ENCODE measurements at places on chromosomes 4 and X. TPM values are rescaled to one million over a fixed set of nuclear protein-coding genes. Genes with fewer than 3 reads are reported as not detected.

DNA sequence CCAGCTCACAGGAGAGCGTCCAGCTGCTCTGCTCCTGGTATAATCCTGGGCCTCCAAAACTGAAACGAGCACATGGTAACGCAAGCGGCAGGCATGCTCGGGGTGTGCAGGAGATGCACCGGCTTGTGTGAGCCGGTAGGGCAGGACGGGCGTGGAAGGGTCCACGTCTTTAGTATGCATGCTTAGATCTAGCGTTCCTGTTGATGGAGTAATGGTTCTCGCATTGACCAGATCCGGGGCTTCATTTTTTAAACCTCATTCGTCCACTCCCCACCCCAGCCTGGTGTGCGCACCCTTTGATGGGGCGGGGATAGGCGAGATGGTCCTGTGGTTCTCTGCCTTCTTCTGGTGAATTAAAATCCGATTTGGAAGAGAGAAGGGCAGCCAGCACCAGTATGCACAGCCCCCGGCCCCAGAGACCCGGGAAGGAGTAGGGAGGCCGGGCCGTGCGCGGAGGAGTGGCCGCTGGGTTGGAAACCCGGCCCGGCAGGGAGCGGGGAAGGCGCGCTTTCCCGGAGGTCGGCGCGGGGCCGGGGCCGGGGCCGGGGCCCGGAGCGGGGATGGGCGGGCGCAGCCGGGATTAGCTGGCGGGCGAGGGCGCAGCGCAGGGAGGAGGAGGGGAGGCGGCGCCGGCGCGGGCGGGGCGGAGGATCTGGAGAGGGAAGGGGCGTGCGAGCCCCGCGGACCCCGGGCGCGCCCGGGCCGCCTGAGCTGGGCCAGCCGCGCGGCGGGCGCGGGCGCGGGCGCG is 39.9 kb downstream of the FAM149A start:
- peaks cover 12% of the 10 kb centered on the region for H3K4me1 ChIP-seq
- DNase-seq: no peak
- H3K36me3 ChIP-seq: no peaks in the 10 kb centered on the region

DNA sequence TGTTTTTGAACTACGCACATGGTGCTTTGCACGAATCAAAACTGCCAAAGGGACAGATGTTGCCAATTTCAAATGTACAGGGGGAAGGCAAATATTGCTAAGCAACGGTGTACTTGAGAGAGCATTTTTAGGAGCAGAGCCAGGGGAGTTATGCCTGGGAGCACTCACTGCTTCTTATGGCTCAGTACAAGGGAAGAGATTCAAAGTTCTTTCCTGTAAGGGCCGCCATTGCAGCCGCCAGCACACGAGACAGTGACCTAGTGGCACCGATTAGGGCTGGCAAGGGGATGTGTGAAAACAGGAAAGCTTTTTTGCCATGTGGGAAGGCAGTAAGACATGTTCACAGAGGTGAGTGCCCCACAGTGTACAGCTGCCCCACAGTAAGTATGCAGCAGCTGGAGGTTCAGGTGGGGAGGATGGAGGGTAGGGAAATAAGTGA is 133.8 kb downstream of the AFF1 start:
- no peak overlapping the region for H3K4me3 ChIP-seq
- peak overlapping the region; percentile 27 for H3K27ac ChIP-seq
- DNase-seq: no peak

DNA sequence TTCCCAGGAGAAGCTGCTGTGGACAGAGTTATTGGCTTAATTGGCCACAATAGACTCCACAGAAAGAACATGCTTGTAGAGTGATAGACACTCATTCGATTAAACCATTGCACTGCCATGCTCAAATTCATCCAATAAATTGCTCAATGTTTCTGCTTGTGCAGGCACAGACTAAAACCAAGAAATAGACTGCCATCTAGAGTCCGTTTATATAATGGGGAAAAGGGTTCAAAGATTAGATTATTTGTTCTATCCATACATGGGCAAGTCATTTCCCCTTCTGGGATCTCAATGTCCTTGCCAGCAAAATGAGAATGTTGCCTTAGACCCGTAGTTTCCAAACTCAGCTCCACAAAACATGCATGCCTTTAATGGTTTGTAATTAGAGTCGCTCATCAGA is 8.7 kb downstream of the SMIM10 start:
- peaks cover 9% of the 10 kb centered on the region for H3K27me3 ChIP-seq
- H3K4me1 ChIP-seq: peaks cover 12% of the 10 kb centered on the region
- H3K4me3 ChIP-seq: no peak overlapping the region
- H3K36me3 ChIP-seq: no peaks in the 10 kb centered on the region
- no peak for DNase-seq
- H3K27ac ChIP-seq: no peak overlapping the region

HSPA4L gene
- total RNA-seq: 0.27 TPM

- no peaks in the 10 kb centered on the region for H3K27me3 ChIP-seq
- no peak overlapping the region for H3K27ac ChIP-seq
- no peaks in the 10 kb centered on the region for H3K4me1 ChIP-seq
- peaks cover 34% of the 10 kb centered on the region for H3K36me3 ChIP-seq
- DNase-seq: no peak
These were observed 56.3 kb downstream of the PKD2 start for GRCh38 chr4:88063634-88064296.

DNA sequence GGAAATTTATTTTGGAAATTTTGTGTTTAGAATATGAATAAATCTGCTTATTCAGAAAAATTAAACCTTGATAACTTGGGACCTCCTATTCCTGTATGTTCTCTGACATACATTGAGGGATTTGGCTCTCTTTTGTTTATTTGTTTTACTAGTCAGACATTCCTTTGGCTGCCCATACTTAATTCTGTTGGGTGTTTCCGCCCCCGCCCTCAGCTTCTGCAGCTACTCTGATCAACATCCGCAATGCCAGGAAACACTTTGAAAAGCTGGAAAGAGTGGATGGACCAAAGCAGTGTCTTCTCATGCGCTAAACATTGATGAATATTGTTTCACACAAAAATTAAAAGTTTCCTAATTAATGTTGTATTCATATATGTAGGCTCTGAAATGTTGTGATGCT is 40.5 kb downstream of the RRAGB start:
- no peak overlapping the region for H3K4me3 ChIP-seq
- no peaks in the 10 kb centered on the region for H3K27me3 ChIP-seq
- H3K27ac ChIP-seq: no peak overlapping the region

DNA sequence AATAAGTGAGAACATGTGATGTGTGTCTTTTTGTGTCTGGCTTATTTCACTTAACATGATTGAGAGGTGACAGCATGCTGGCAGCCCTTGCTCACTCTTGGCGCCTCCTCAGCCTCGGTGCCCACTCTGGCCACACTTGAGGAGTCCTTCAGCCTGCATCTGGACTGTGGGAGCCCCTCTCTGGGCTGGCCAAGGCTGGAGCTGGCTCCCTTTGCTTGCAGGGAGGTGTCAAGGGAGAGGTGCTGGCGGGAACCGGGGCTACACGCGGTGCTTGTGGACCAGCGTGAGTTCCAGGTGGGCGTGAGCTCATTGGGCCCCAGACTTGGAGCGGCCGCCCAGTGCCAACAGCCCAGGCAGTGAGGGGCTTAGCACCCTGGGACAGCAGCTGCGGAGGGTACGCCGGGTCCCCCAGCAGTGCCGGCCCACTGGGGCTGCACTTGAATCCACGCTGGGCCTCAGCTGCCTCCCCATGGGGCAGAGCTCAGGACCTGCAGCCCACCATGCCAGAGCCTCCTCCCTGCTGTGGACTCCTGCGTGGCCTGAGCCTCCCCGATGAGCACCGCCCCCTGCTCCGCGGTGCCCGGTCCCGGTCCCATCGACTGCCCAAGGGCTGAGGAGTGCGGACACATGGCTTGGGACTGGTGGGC is 658.6 kb downstream of the GRXCR1 start:
- H3K27me3 ChIP-seq: no peaks in the 10 kb centered on the region
- no peaks in the 10 kb centered on the region for H3K4me1 ChIP-seq
- no peak overlapping the region for H3K27ac ChIP-seq
- no peaks in the 10 kb centered on the region for H3K36me3 ChIP-seq
- H3K4me3 ChIP-seq: no peak overlapping the region

DNA sequence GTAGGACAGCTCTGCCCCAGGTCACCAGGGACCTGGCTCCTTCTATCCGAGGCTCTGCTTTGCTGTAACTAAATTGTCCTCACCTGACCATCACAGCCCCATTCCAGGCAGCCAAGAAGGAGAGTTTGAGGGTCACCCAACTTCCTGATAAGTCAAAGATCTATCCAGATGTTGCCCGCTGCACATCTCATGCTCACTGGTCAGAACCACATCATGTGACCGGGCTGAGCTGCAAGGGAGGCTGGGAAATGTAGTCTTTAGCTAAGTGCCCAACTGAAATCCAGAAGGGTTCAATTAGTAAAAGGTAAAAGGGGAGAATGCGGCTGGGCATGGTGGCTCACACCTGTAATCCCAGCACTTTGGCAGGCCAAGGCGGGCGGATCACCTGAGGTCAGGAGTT is 18.4 kb downstream of the HMX1 start:
- no peak overlapping the region for H3K4me3 ChIP-seq
- no peak for DNase-seq
- no peak overlapping the region for H3K27ac ChIP-seq
- no peaks in the 10 kb centered on the region for H3K36me3 ChIP-seq
- H3K27me3 ChIP-seq: peaks cover 29% of the 10 kb centered on the region

DNA sequence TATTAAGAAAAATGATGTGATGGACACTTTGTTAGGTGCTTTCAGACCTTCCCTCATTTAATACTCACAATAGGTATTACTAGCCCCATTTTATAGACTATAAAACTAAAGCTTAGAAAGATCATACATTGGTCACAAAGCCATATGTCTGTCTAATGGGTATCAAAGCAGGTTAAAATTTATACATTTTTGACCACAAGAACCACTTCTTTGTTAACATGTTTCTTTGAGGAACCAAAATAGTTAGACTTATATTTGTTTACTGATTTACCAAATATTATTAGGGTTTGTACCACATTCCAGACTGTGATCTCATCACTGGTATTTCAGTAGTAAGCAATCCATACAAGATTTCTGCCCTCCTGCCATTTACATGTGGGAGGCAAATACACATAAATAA is 363.3 kb downstream of the NAF1 start:
- H3K27me3 ChIP-seq: no peaks in the 10 kb centered on the region
- no peaks in the 10 kb centered on the region for H3K4me1 ChIP-seq
- DNase-seq: no peak
- no peak overlapping the region for H3K27ac ChIP-seq
- H3K36me3 ChIP-seq: no peaks in the 10 kb centered on the region

TEC gene
- 1.1 TPM for total RNA-seq

DNA sequence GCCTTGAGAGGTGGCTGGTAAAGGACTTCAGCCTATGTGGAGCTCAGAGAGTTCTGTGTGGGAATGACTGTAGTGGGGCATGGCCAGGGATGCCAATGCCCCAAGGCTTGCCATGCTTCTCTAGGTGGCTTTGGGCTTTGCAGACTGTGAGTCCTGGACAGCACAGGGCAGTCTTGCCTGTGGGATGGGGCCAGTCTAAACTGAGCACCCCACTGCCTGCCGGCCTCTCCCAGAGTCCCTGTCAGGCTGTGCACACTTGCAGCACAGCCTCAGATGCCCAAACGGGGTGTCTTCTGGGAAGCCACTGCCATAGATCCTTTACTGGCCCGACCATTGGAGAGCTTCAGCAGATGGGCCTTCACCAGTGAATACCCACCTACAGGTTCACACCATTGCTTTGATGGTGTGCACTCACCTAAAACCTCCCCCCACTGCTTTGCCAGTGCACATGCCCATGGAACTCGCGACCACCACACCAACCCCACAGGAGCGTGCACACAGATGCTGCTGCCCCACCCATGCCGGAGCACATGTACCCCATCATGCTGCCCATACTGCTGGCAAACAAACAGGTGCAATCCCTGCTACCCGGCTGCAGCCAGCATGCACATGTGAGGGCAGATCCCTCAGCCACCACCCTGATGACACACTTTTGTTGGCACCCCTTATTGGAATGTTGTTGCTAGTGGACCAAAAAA is 97.3 kb upstream of the CNKSR2 start:
- H3K4me3 ChIP-seq: no peak overlapping the region
- no peak for DNase-seq
- H3K27ac ChIP-seq: no peak overlapping the region

GRCh38 chr4:169849456-169849855 is 91.7 kb upstream of the HPF1 start:
- no peak for DNase-seq
- no peaks in the 10 kb centered on the region for H3K27me3 ChIP-seq
- H3K4me1 ChIP-seq: no peaks in the 10 kb centered on the region
- H3K4me3 ChIP-seq: no peak overlapping the region
- no peak overlapping the region for H3K27ac ChIP-seq
- no peaks in the 10 kb centered on the region for H3K36me3 ChIP-seq

JCHAIN gene
- total RNA-seq: not detected

- peaks cover 5% of the 10 kb centered on the region for H3K4me1 ChIP-seq
- H3K27me3 ChIP-seq: no peaks in the 10 kb centered on the region
- no peaks in the 10 kb centered on the region for H3K36me3 ChIP-seq
- DNase-seq: no peak
These were observed 433.7 kb upstream of the AMOT start for GRCh38 chrX:113274345-113274744.

DNA sequence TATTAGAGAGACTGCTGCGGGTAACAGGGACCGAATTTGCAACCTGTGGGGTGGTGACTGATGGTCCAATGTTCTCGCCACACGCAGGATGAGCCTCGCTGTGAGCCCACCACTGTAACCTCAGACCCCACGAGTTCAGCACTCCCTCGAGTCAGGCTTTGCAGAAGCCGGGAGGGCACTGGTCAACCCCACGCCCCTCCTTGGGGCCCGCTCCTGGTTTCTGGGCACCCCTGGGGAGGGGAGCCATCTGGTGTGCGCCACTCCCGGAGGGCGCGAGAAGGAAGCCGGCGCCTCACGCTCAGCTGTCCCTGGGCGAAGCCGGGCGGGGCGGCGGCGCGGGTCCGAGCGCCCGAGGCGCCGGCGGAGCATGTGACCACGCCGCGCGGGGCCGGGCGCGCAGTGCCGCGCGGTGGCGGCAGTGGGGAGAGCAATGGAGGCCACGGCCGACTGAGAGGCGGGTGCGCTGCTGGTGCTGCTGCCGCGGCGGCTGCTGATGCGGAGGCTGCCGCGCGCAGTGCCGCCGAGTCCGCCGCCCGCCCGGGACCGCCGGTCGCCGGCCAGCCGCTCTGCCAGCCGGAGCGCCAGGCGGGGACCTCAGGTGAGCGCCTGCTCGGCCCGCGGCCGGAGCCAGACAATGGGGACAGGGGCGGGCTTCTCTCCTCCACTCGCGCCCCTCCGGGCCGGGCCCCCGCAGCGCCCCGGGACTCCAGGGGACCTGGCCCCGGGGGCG is 100.1 kb downstream of the CEP135 start:
- peaks cover 8% of the 10 kb centered on the region for H3K4me1 ChIP-seq
- H3K36me3 ChIP-seq: no peaks in the 10 kb centered on the region
